ENCODE measurements at places on chromosomes 1 and 21.

DNA sequence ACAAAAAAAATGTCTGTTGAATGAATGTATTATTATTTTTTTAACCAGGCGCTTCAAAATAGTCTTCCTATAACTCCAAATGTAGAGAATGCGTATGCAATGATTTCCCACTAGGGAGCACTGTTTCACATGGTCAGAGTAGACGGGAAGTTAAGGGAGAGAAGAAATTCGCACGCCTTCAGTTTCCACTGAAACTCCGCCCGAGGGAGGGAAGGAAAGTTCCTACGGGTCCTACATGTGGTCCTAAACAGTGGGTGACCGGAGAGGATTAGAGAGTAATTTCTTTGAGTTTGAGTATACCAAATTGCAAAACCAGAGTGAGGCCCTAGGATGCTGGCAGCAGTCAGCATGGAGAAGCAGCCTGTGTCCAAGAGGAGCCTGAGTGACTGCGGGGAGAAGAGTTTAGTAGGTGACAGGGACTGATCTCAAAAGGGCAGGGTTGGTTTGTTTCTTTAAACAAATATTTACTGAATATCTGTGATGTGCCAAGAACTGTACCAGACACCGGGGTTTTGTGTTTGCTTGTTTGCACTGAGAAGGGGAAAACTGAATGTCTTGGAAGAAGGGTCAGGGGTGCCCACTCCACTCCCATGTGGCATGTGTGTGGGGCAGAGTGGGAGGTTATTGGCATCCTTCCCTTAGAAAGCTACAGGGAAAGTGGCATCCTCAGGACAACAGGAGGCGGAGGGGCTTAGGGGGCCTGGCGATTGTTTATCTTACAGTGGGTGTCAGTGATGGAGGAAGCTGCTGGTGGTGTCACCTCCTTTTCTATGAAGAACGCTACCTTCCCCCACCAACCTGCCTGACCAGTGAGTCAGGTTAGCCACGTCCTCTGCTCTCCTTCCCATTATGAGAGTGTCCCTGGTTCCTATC, 22.8 kb downstream of the RNU5D-1 start:
- DNase-seq, result no peak

- DNase-seq, result no peak
These were observed 119.0 kb upstream of the VAMP3 start for GRCh38 chr1:7652061-7652460.

DNA sequence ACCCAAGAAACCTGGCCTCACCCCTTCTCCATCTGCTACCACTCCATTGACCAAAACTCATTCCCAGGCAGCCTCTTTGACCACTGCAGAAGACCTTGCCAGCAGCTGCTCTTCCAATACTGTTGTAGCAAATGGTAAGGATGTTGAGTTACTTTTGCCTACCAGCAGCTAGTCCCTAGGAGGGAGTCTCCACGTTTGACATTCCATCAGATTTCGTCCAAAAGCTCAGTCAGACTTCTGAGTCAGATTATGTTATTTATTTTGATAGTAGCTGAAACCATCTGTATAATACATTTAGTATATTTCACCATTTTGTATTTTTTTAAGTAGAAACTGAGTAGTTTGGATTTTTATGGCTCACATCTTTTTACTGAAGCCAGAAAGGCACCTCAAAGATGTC, 51.5 kb upstream of the WNT2B start:
- no peak for DNase-seq

- no peak for DNase-seq
These were observed 34.8 kb downstream of the WDTC1 start for GRCh38 chr1:27269276-27269675.

- no peak for DNase-seq
These were observed 70.6 kb downstream of the FGGY start for GRCh38 chr1:59367301-59368007.

DNA sequence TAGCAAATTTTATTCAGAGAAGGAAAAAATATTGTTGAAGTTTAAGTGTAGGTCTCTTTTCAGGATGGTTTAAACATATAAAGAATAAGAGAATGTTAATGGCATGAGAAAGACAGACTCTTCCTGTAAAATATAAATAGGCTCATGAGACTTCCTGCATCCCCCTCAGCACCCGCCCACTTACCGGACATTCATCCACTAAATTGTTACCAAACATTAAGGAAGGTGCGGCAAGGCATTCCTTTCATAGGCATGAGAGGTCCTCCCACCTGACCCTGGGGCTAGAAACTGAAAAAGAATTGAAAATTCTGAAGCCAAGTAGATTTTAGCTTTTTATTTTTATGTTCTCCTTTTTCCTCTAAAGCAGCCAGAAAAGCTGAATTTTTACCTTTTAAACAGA, 10.6 kb upstream of the USP1 start:
- DNase-seq, result no peak

DNA sequence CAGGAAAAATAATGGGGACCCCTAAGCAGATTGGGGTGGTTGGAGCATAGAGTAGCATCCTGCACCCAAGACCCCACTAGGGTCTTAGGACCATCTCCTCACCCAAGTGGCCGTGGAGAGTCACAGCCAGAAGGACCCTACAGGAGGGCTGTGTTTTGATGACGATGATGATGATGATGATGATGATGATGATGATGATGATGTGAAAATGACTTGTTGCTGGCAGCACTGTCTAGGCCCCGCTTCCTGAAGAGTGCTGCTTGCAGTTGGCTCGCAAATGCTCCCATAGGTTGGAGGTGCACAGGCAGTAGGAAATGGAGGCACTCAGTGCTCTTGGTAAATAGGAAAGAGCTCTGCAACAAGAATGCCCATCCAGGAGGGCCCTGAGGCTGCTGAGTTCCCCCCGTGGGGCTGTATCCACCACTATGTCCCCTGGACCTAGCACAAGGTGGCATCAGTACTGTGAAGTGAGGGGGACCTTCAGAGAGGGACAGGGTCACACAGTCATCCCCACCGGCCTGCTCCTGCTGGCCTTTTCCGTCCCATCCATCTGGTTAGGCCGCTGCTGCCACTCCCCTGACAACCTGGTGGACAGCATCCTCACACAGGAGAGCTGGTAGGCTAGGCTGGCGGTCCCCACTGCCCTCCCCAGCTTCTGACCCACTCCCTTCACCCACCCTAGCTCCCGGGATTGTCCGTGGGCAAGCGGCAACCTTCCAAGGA, 139.6 kb downstream of the FOXD2 start:
- DNase-seq, result no peak

DNA sequence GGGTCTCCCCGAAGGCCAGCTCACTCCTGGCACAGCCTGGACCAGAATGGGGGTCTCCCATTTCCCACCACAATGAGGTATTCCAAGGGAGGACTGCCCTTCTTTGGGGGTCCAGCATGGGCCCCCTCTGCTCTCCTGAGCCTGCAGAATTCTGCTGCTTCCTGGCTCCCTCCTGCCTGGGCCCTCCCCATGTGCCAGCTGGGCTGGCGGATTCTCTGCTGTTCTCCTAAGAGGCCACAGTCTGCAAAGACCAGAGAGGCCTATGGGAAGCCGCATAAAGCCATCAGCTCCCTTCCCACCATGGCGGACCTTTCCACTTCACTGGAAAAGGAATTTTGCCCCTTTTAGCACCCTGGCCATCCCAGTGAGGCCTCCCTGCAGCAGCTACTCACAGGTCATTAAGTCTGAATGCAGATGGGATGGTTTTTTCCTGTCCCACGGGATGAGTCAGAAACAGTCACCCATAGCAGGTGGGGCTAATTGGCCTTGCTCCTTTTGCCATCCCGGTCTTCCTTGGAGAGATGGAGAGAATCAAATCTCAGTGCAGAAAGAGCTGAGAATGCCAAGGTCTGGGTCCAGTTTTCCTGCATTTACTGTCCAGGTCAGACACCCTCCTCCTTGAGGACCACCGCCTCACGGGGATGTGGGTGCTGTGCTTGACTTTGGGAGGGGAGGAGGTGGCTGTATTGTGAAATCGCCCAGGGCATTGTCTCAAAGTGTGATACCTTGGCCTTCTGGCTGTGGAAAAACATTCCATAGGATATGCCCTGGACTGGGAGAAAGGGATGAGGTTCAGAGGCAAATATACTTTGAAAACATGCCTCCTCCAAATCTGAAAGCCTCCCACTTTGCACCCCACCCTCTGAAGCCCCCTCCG, 23.2 kb downstream of the MYBPH start:
- no peak for DNase-seq

DNA sequence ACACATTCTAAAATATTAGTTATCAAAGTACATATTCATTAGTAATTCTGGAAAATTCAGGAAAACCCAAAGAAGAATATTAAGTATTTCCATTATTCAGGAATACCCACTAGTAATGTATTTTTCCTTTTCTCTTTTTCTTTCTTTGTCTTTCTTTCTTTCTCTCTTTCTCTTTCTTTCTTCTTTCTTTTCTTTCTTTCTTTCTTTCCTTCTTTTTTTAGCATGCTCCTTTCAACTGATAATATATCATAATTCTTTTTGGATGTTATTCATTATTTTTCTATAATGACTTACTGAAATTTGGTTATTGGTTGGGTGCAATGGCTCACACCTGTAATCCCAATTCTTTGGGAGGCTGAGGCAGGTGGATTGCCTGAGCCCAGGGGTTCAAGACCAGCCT, 175.6 kb upstream of the RAB4A start:
- no peak for DNase-seq

DNA sequence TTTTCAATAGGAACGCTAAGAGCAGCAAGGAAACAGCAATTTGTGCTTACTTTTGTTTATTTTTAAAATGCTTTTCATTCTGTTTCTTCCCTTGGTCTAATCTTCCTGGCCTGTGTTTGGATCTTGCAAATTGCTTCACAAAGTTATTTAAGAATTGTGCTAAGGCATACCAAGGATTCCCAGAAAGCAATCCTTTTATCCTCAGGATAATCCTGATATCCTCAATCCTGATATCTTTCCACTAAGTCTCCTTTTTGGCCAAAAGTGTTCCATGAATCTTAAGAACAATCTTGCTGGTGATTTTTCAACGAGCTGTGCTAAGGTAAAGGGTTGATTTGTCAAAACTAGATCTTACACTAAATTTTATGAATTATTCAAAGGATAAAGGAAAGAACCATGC, 1577.9 kb downstream of the PLA2G4A start:
- no peak for DNase-seq

DNA sequence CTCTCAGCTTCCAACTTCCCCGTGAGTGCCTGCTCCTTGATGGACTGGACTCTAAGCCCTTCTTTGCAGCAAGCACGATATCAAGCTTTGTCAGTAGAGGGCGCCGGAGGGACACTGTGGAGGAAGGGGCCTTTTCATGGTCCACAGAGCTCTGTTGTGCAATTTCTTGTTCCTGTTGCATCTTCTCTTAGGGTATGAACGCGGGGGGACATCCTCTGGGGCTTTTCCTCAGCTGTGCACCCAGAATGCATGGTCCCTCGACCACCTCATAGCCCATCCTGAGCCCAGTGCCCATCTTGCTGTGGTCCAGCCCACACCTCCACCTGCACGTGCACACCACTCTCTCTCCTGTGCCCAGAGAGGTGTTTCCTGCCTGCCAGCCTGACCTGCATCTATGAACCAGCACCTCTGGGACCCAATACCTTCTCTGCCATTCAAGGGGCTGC, 556.8 kb downstream of the PTPRU start:
- DNase-seq, result peak; percentile 79

GRCh38 chr1:117815926-117816325, 113.5 kb downstream of the GDAP2 start:
- no peak for DNase-seq

DNA sequence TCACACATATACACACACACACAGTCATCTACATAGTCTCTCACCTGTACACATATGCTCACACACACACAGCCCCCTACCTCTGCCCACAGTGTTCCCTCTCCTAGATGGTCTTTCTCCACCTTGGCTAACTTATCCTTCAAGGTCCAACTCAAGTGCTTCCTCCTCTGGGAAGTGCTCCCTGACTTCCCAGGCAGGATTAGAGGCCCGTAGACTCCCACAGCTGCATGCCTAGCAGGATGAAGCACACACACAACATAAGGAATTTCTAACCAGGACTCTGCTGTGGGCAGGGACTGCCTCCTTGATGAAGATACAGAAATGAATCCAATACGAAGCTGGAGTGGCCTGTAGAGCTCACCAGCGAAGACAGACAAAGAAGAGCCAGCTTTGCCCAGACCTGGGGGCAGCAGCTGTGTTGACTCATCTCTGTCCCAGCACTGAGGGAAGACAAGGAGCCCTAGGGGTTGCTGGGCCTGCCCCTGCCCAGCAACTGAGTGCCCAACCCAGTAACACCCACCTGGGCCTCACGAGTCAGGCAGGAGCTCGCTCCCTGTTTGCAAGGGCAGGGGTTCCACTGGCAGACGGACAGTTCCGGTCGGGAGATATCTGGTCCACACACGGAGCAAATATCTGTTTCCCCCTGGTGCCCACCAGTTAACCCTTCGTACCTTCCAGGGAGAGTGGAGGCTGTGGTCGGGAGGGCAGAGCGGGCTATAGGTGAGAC, 100.8 kb downstream of the DMRTB1 start:
- no peak for DNase-seq

DNA sequence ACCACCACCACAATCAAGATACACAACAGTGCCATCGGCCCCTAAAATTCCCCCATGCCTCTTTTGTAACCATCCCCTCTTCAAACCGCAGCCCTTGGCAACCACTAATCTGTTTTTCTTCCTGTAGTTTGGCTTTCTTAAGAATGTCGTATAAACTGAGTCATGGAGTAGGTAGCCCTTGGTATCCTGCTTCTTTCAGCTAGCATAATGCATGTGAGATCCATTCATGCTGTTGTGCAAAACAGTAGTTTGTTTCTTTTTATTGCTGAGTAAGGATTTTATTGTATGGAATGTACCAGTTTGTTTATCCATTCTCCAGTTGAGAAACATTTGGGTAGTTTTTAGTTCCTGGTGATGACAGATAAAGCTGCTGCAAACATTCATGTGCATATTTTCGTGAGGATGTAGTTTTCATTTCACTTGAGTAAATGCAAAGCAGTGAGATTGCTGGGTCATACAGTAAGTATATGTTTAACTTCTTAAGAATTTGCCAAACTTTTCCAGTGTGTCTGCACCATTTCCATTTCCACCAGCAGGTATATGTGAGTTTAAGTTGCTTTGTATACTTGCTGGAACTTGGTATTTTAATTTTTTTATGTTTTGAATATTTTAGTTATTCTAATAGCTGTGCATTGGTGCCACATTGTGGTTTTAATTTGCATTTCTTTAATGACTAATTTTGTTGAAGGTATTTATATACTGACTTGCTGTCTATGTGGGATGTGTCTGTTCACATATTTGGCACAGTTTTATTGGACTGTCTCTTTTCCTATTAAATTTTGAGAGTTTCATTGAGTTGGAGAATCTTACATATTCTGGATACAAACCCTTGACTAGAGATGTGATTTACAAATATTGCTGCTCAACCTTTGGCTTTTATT, 148.4 kb upstream of the MAP1LC3C start:
- no peak for DNase-seq

Data from right renal cortex interstitium (tissue), 3 donors.